ENCODE measurements at places on chromosomes 16 and 17.

GRCh38 chr17:9557161-9557755 lies 18.4 kb downstream of the STX8 start:
- DNase-seq = no peak

DNA sequence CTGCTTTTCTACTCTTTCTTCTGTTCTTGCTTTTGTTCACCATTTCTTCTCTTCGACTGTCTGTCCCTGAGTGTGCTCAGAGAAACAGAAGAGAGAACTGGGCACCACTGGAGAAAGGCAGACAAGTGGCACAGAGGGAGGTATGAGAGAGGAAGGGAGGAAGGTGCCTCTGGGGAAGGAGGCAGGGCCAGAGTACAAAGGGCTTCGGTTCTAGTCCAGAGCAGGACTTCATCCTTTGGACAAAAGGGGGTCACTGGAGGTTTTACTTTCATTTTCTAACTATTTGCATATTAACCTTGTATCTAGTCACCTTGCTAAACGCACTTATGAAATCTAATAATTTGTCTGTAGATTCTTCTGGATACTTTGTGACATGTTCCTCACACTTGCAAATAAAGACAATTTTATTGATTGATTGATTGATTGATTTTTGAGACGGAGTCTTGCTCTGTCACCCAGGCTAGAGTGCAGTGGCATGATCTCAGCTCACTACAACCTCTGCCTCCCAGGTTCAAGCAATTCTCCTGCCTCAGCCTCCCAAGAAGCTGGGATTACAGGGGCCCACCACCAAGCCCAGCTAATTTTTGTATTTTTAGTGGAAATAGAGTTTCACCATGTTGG lies 13.5 kb downstream of the ITGB4 start:
- DNase-seq = no peak

- DNase-seq = no peak
These were observed 15.2 kb downstream of the ARHGAP17 start for GRCh38 chr16:24999856-25000461.

DNA sequence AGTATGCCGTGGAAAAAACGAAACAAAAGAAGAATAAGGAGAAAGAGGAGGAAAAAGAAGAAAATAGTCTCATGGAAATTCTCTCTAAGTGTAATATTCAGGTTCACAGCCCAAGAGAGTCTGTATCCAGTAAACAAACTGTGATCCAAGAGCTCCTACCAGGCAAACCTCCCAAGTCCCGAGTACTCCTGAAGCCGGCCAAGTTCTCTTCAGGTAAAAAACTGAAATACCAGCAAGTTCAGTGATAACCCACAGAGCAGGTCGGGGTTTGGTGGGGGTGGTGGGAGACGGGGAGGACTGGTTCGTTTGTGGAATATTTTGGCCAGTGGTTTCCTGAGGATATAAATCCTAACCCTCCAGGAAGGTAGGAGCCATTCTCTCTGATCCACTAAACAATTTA lies 8.5 kb upstream of the TVP23B start:
- no peak for DNase-seq

- DNase-seq = no peak
These were observed 4.4 kb downstream of the NSMCE1 start for GRCh38 chr16:27264151-27264550.

DNA sequence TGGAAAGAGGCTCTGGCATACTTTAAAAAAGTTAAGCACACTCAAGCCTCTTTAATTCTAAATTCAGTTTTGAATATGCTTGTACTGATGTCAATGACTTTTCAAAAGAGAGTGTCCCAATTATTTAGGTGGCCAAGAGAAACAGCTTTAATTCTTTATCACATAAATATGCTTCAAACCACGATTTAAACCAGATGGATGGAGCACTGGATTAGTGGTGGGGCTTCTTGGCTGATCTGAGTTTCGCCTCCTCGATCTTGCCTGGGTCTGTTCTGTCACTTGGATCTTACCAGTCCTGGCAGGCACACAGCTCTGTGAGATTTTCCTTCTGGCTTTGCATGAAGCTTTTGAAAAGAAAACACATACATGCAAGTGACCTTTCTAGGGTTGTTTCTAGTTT lies 467.8 kb downstream of the MAF start:
- DNase-seq = no peak
